Pericardium fibroblast (primary cell): ENCODE measurements at places on chromosomes 4 and X. TPM values are rescaled to one million over a fixed set of nuclear protein-coding genes. Genes with fewer than 3 reads are reported as not detected.

FRYL gene
- 11.4 and 33.1 TPM in 2 replicates for total RNA-seq

HELQ gene
- 7.6 and 8.9 TPM in 2 replicates for total RNA-seq

GAGE12H gene
- not detected in 2 replicates for total RNA-seq

BRS3 gene
- not detected in 2 replicates for total RNA-seq

APBB2 gene
- total RNA-seq = 90.8 and 104 TPM in 2 replicates

PALLD gene
- 50.2 and 52.0 TPM in 2 replicates for total RNA-seq

HOPX gene
- total RNA-seq = 0.47 TPM in 1 of 2 replicates, not detected in the other

PAGE2 gene
- not detected in 2 replicates for total RNA-seq

PDCL2 gene
- total RNA-seq = not detected in 2 replicates

HTN1 gene
- total RNA-seq = not detected in 2 replicates
